Brain microvascular endothelial cell (primary cell): ENCODE measurements at places on chromosomes 6 and 20.

DNA sequence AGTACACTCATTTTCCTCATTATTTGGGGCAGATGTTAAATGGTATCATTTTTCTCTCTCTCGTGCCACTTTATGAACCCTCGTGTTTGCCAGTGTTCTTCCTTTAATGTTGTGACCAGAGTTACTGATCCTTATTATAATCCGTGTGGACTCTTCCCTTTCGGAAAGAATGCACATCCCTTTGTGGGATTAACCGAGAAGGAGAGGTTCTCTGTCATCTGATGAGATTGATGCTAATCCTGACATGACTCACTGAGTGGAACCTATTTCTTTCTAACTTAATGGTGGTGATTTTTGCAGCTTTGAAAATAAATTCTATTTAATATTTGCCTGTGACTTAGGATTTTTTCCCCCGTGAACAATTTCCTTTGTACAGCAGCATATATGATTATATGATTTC lies 300.0 kb upstream of the MAN1A1 start:
- no peak for DNase-seq

- DNase-seq: peak; percentile 29
These were observed 322.8 kb downstream of the FARS2 start for GRCh38 chr6:5584078-5584482.

GRCh38 chr6:151374036-151374683 lies 17.2 kb downstream of the ZBTB2 start:
- DNase-seq: no peak

- DNase-seq: no peak
These were observed 66.6 kb downstream of the BMP7 start for GRCh38 chr20:57199656-57200405.

- DNase-seq: no peak
These were observed 8.8 kb upstream of the TREML2 start for GRCh38 chr6:41209547-41210320.

- peak; percentile 8 for DNase-seq
These were observed 4.6 kb upstream of the REV3L start for GRCh38 chr6:111487661-111488060.

- no peak for DNase-seq
These were observed 428.6 kb upstream of the GJE1 start for GRCh38 chr6:141704151-141704550.

GRCh38 chr6:3019065-3019464 lies 19.4 kb downstream of the NQO2 start:
- no peak for DNase-seq

GRCh38 chr6:157760589-157761330 lies 62.3 kb upstream of the SNX9 start:
- DNase-seq: peak; percentile 80

GRCh38 chr6:133986942-133987341 lies 33.9 kb downstream of the TBPL1 start:
- no peak for DNase-seq

- peak; percentile 14 for DNase-seq
These were observed 58.5 kb upstream of the BEND3 start for GRCh38 chr6:107173779-107174178.

GRCh38 chr6:143485967-143486366 lies 25.6 kb downstream of the FUCA2 start:
- no peak for DNase-seq

DNA sequence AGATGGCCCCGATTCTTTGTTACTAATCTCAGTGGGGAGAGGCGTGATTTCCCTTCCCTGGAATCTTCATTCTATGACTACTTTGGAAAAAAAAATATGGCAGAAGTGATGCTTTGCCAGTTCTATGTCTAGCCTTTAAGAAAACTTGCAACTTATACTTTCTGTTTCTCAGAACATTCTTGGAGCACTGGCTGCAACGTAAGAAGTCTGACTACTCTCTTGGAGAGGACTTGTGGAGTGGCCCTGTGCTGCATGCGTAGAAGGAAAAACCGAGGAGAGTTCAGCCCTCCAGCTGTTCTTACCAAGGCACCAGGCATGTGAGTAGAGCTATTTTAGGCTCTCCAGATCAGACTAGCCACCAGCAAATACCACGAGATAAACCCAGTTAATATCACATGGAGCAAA lies 77.6 kb upstream of the STXBP5 start:
- DNase-seq: peak; percentile 78

DNA sequence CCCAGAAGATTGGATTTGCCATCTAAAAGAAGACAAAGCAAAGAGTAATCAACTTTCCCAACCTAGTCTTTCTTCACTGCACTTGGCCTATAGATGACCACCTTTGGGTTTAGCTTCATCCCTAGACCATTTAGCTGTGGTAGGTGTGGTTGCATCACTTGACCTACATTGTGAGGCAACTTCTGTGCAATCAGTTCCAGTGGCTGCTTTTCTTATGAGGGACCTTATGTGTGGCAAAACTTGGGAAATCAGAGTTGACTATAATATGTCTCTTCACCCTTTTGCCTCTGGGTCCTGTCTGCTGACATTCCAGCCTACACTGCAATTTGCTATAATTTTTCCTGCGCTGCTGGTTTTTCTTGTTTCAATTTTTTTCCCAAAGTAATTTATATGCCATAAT lies 55.2 kb downstream of the PRDM13 start:
- no peak for DNase-seq

- DNase-seq: no peak
These were observed 178.5 kb downstream of the SASH1 start for GRCh38 chr6:148521158-148521557.

DNA sequence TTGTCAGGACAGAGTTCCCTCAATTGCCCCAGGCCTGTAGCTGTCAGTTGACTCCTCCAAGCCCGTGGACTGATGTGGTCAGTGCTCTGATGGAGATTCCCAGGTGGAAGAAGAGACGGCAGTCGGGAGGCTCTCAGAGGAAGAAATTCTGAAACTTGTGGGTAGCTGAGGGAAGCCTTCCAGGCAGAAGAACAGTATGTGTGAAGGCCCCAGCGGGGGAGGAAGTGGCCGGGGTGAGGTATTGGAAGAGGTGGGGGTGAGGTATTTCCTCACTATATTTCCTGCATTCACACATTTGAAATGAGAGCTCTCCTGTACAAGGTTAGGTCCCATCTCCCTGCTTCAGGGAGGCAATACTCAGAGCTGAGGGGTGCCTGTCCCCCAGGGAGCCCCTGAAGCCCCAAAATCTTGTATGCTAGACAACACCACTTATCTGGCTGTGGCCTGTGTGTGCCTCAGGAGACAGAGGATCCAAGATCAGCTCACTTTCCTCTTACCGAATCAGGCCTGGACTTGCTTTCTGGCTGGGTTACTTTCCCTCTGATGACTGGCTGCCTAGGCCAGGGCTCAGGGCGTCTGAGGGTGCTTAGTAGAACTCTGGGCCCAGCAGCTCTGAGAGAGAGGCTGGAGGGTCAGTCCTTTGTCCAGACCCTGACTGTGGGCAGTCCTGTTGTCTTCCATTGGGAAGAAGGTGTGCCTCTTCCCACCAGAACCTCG lies 49.3 kb upstream of the MYL9 start:
- no peak for DNase-seq

DNA sequence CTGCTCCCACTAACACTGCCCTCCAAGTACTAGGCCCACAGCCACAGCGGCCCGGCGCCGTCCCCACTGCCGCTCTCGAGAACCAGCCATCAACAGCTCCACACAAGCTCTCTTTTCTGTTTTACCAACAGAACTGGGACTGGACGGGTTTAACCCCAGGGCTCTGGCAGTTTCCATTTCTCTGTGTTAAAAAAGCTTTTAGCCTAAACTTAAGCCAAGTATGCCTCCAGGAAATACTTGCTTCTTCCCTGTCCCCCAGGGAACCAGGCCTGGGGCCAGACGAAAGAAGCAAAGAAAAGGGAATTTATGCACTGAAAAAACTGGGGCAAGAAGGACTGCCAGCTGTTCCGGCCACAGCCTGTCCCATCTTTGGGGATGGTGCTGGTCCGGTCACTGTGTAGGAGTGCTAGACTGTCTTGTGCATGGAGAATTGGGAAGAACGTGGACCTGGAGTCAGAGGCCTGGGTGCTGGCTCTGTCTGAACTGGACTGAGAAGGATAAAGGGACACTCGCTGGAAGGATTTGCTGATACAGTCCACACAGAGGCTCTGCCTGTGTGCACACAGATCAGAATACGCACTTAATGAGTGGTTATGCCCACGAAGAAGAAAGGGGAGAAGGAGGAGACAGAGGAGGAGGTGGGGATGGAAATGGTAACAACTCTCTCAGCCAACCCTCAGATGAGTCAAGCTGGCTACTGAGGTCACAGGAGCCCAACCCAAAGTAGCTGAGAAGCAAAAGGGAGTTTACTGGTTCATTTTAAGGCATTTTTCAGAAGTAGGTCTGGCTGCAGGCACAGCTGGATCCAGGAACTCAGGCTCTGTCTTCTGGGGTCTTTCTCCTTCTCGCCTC lies 254.4 kb upstream of the PMEPA1 start:
- DNase-seq: no peak

- DNase-seq: no peak
These were observed 21.1 kb upstream of the CCM2L start for GRCh38 chr20:31989030-31989645.

DNA sequence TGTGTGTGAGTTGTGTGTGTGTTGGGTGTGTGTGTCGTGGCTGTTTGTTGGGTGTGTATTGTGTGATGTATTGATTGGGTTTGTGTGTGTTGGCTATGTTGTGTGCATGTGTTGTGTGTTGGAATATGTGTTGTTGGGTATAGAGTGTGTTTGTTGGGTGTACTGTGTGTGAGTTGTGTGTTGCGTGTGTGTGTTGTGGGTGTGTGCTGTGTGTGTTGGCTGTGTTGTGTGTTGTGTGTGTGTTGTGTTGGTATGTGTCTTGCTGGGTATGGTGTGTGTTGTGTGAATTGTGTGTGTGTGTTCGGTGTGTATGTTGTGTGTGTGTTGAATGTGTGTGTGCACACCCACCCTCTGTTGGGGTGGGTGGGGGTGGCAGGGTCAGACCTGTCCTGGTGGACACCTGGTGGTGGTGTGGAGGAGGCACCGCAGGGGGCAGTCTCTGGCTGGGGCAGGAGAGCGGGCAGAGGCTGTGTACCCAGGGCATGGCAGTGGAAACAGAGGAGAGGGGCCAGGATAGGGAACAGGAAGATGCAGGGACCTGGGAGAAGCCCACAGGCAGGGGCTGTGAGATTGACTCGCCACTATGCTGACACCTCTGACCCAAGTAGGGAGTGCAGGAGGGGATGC lies 25.5 kb upstream of the PXDC1 start:
- DNase-seq: no peak

DNA sequence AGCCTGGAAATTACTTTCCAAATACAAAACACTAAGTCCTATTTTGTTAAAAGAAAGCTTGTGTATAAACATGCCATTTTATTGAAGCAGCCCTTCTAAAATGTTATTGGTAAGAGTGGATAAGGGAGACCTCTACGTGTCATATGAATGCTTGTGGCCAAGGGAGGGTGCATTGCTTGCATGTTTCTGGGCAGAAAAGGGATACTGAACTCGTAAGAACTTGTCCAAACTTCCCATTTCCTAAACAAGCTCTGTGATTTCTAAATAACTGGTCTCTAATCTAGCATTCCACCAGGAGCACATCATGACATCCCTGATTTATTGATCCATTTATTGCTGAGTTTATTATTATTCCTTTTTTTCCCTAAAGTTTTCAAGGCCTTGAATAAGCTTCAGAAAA lies 474.1 kb downstream of the CD109 start:
- DNase-seq: peak; percentile 7

DNA sequence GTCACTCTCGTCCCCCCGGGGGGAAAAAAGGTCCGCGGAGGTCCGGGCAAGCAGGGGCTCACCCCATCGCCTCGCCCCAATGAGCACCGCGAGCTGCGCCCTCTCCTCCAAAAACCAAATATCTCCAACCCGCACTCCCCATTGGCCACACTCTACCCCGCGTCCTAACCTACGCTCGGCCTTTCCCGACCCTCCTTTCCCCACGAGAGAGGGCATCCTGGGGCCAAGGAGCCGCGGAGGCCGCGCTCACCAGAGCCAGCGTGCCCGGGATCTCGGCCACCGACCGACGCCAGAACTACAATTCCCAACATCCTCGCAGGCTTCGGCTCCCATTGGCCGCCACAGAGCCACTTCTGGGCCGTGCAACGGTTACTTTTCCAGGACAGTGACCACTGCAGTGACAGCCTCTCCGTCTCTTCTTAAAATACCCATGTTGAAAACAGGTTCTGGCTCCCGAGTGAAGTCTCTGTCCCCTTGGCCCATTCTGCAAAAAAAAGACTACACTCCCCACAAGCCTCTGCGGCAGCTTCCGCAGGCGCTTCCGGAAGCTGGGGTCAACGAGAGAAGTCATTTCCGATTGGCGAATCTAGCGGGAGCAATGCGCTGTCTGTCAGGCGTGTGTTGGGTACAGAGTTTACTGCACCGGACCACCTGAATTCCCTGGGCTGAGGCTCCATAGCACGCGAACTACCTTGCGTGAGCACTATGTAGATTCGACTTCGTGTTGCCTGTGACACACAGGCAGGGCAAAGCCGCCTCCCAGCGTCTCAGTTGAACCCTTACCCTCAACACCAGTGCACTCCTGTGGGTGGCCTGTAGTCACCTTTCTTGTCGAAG lies at the start of gene ZNF343:
ZNF343 (minus strand) TSS at position 285 of the 837 bp plus-strand sequence. CDS start 15,020 bp downstream, outside the sequence.
- DNase-seq: peak; percentile 69

GRCh38 chr6:68654134-68654533 lies 19.1 kb downstream of the ADGRB3 start:
- no peak for DNase-seq

GRCh38 chr6:133501675-133502270 lies 260.6 kb downstream of the EYA4 start:
- DNase-seq: no peak

GRCh38 chr6:142118925-142119324 lies 13.8 kb upstream of the GJE1 start:
- DNase-seq: peak; percentile 1

- DNase-seq: peak; percentile 94
These were observed 18.8 kb upstream of the BTN3A3 start for GRCh38 chr6:26421259-26422144.

GRCh38 chr6:40720375-40720748 lies 133.2 kb upstream of the LRFN2 start:
- no peak for DNase-seq

DNA sequence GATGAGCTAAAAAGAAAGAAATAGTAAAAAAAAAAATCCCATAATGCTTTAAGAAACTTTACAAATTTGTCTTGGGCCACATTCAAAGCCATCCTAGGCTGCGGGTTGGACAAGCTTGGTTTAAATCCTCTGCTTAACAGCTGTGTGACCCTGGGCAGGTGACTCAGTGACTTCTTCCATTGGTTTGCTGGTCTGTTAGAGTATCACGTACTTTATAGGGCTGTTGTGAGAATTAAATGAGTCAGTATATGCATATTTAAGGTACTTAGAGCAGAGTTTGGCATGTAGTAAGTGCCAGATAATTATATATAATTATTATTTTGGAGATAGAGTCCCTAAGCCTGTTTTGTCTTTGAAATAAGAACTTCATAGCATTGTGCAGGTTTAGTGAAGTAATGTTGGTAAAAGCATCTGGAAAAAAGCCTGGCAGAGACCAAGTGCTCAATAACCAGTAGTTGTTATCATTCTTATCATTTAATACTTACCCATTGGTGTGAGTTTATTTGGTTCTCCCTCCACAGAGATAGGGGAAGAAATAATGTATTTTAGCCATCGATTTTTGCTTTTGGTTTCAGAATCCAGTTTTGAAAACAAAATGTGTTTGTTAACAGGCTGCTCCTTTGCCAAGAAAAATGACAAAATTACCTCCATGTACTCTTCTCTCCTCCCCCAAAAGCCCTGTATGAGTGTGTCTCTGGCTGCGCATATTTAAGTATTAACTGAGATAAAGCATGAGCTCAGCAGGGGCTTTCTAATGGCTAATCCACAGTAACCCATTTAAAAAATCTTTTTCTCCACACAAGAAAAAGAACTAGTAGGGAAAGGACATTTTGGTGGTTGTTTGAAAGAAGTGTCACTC lies 67.2 kb downstream of the FOXO3 start:
- peak; percentile 31 for DNase-seq

GRCh38 chr20:47278907-47279348 lies 77.6 kb downstream of the ZMYND8 start:
- DNase-seq: no peak

GRCh38 chr6:35703554-35703953 lies 14.8 kb upstream of the FKBP5 start:
- DNase-seq: no peak
